ENCODE measurements at places on chromosomes 7 and 10.

GRCh38 chr7:94251-94801, 98.0 kb upstream of the FAM20C start:
- no peak for DNase-seq

DNA sequence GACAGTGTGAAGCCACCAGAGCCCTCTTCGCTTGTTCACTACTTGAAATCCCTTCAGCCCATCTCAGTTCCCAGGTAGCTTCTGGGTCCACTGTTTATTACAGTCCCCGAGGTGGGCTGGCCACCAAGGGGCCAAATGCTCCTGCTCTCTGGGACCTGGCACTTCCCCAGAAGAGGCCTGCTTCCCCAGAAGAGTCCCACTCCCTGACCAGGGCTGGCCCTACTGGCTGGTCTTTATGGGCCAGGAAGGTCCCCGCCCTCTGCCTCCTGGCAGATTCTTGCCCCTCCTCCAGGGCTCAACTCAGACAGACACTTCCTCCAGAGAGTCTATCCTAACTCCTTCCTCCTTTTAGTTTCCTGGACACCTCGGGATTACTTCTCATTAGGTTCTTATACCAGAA, 70.7 kb upstream of the LRRC18 start:
- DNase-seq, result no peak

GRCh38 chr10:131963350-131963749, 18.4 kb downstream of the BNIP3 start:
- no peak for DNase-seq

DNA sequence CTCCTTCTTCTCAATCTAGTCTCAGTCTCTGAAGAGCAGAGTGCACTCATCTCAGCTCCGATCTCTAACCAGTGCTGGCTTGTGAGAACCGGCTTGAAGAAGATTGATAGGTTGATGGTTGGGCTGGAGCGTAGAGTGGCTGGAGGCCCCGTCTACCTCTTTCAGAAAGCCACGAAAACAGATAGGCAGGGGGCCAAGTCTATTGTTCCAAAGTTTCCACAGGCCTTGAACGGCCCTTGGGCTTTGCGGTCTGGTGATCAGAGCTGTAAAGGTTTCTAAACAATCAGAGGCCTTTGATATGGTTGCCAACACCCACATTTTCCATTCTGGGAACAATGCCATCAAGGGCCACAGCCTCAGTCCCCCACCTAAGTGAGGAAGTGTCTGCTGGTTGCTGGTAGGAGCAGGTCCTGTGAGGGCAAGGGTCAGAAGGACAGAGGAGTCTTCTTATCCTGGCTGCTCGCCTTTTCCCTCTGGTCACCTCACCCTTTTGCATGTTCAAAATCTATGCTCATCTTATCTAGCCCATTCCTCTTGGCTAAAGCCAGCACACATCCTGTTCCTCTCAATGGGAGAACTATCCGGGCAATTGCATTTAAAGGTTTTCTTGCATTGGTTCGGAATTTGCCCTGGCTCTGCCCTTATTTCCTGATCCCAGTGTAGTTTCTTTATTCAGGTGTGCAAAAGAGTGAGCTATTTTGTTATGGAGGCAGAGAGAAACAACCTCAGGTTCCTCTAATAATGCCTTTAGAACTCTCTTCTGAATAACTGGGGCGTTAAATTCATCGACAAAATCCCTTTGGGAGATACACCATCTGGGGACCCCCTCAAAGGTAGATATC, 70.3 kb upstream of the KMT2E start:
- no peak for DNase-seq

DNA sequence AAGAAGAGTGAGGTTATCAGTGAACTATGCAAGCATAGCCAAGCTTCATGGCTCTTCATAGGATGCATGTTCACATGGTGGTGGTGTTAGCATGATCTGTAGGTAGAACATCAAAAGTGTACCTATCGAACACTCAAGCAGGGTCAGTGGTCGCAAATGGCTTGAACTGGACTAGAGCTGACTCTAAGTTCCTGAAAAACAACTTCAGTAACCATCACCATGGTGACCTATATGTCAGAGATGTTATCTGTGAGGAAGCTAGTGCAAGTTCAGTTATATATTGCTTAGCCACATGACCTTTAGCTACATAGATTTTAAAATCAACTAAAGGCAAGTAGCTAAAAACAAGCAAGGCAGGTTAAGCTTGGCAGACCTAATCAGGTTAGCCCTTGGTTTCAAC, 163.1 kb upstream of the AGR3 start:
- DNase-seq, result no peak

DNA sequence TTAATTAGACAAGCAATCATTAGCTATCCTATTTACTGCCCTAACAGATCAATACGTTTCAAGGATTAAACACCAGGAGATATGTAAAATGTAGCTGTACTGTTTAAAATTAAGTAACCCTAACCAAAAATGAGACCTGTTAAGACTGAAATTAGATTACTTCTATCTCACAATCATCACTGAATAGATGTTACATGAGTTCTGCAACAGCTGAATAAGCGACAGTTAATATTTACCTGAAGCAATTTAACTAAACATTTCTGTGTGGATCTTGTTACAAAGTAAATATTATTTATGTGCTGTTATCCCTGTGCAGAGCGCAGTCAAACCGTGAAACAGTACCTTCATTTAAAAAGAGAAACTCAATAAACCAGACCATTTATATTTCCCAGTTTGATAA, 122.5 kb downstream of the RELN start:
- no peak for DNase-seq

DNA sequence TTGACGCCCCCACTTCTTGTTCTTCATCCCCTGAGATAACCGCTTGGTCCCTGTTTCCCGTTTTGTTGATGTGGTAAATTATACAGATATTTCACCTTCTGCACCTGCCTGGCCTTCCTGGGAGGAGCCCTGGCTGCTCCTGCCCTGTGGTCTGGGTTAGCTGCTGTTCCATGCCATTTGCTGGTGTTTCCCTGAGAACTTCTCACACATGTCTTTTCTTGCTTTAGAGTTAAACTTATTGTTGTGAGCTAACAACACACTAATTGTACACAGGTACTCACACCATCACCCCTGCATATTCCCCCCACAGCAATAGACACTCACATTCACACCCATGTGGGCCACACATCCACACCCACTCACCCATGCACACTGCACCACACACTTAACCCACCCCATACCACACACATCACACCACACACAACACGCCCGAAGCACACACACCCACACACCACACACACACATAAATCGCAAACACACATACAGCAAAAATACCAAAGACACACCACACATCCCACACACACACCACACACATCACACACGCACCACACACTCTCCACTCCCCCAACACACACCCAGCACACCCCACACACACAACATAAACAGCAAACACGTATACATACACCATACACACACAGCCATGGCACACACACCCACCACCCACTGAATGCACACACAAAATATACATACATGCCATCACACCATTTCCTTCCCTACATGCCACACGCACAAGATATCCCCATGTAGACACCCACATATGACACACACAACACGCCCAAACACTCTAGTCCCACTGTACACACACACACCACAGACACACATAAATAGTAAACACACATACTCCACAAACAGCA, 19.4 kb upstream of the ANTXRL start:
- no peak for DNase-seq

Data from fibroblast of the conjunctiva (primary cell).